Omental fat pad (tissue), 4 donors: ENCODE measurements at places on chromosomes 1 and 21. TPM values are rescaled to one million over a fixed set of nuclear protein-coding genes. Genes with fewer than 3 reads are reported as not detected.

ANXA9 gene
- 26.4 TPM for total RNA-seq

SLC66A1 gene
- total RNA-seq, result 13.7 TPM

DARS2 gene
- 9.5 TPM for total RNA-seq

SPAG17 gene
- 0.16 TPM for total RNA-seq

LIX1L gene
- 34.0 TPM for total RNA-seq

ITLN2 gene
- not detected for total RNA-seq
